ENCODE measurements at places on chromosomes 1 and 21. TPM values are rescaled to one million over a fixed set of nuclear protein-coding genes. Genes with fewer than 3 reads are reported as not detected.

DNA sequence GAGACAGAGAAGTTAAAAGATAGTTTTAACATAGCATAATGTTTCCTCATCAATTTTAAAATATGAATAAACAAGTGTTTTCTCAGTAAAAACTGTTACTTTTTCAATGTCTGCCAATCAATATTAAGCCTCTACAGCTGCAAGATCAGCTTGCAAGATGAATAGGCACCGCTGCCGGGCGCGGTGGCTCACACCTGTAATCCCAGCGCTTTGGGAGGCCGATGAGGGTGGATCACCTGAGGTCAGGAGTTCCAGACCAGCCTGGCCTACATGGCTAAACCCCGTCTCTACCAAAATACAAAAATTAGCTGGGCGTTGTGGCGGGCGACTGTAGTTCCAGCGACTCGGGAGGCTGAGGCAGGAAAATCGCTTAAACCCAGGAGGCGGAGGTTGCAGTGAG, 54.8 kb upstream of the SH3GLB1 start:
- DNase-seq, result no peak

The CELA2A gene
- polyA plus RNA-seq, result 0.30 TPM

DNA sequence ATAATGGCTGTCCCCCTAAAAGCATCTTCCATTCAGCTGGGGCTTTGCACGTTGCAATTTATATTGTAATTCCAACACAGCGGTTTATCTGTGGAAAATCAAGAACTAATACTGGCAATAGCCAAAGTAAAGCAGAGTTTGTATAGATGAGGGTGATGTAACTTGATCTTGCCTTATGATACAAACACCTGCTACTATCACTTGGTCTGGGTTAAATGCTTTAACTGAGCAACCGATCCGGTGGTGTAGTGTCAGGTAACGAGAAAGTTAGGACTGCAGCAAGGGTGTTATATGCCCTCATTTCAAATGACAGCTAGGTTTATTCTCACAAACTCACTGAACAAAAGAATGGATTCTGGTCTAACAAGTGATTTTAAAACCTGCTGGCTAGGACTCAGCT, 47.3 kb upstream of the PLPPR4 start:
- no peak for DNase-seq

DNA sequence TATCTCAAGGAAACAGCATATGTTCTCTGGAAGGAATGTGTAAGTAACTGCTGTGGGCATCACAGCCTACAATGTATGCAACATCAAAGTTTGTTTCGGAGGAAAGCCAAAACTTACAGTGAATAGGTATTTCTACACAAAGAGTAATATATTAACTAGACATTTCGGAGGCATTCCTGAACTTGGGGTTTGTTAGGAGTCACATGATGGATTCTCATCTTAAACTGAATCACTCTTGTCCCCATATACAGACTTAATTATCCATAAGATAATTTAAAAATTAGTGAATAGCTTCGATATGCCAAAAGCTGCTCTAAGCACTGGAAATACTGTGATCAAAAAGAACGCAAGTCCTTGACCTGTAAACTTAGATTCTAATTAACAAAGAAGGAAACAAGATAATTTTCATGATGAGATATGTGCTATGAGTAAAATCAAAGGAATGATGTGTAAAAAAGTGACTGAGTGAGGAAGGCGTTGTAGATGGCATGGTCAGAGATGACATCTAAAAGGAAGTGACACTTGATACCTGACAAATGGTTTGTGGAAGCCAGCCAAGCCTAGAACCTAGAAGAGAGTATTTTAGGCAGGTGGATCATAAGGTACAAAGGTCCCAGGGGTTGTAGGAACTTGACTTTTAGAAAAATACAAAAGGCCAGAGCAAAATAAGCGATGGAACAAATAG, 273.1 kb downstream of the MRPL39 start:
- DNase-seq, result no peak

- no peak for DNase-seq
Observed at GRCh38 chr1:19557609-19558051, 72.3 kb upstream of the CAPZB start.

The INAVA gene
- polyA plus RNA-seq, result 25.7 TPM

The FCN3 gene
- polyA plus RNA-seq, result 17.5 TPM

DNA sequence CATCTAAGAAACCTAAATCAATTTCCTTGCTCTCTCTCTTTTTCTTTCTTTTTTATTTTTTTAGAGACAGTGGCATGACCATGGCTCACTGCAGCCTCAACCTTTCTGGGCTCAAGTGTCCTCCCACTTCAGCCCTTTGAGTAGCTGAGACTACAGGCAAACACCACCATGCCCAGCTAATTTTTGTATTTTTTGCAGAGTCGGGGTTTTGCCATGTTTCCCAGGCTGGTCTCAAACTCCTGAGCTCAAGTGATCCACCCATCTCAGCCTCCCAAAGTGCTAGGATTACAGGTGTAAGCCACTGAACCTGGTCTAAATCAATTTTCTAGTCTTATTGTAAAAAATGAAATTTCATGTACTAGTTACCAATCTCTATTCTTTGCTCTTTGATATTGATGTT, 108.9 kb downstream of the LHX8 start:
- DNase-seq, result no peak

DNA sequence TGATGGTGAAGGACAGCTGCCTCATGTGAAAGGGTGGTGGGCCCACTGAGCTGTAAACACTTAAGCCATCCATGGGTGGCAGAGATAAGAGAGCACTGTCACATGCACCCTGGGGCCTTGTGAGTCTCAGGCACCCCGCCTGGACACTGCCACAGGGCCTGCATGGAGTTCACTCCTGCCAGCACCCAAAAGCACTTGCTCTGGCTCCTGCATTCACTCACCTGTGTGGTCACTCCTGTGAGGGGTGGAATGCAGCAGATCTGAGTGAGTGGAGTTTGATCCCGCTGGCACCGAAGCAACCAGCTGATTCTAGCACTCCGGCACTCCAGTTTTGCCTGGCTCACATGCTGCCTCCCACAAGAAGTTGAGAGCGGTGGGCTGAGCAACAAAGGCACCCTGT, 1142.1 kb upstream of the PRMT6 start:
- no peak for DNase-seq

- DNase-seq, result peak; percentile 73
Observed at GRCh38 chr1:156126043-156126629, 11.6 kb downstream of the LMNA start.

The CLDN17 gene
- not detected for polyA plus RNA-seq

The HPCAL4 gene
- 0.16 TPM for polyA plus RNA-seq

DNA sequence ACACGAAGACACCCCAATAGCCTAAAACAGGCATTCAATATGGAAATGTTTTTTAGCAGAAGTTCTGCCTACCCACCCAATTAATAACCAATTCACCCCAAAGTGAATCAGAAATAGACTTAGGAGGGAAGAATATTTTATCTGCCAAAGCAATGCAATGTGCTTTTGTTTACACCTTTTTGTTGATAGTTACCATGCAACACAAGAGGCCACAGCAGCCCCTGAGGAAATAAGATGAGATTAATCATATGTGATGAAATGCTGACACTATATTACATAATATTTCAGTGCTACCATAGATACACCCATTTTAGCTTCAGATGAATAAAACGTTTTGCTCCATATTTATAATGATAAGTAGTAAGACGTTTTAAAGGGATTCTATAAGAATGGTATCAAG, 60.9 kb upstream of the RGS2 start:
- no peak for DNase-seq

The TFF1 gene
- not detected for polyA plus RNA-seq

DNA sequence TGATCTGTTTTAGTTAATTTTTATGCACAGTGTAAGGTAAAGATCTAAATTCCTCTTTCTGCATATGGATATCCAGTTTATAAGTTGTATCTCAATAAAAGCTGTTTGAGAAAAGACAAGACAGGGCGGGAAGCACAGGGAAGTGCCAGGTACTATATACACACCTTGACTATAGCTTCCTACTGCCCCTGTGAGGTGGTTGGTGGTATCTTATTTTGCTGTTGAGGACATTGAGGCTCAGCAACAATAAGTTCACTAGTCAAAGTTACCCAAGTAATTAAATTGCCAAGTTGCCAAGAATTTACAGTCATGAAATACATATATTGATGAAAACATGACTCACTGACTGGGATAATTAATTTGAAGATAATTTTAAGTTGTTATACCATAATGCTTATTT, 109.1 kb downstream of the CD247 start:
- no peak for DNase-seq

The HSD3B1 gene
- 0.40 TPM for polyA plus RNA-seq

DNA sequence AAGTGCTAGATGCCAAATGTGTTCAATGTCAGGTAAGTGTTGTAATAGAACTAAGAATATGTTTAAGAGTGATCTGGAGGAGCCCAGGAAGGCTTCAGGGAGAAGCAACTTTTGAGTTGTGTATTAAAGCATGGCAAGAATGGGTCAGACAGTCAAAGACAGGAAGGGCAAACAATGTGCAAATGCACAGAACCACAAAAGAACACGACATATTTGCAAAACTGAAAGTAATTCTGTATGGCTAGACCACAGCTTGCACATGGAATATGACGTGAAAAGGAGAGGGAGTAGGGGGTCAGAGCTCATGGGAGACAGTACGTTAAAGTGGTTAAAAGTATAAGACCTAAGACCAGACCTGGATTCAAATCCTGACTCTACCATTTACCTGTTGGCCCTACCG, 7.1 kb upstream of the SORT1 start:
- no peak for DNase-seq

DNA sequence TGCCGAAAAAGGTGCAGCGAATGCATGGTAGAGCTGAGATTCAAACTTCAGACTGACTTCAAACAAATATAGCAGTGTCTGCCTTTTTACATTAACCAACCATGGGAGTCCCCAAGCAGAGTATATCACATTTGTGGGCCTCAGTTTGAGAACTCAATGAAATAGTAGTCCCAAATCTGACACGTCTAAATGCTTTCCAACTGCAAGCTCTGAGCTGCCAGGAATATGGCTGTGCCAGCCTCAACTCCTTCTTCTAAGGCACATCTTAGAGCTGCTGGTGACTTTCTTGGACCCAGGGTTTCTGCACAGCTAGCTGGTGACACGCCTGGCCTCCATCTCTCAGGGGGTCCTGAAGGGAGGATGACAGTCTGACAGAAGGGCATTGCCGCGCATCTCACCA, 78.8 kb upstream of the SLC2A1 start:
- no peak for DNase-seq

DNA sequence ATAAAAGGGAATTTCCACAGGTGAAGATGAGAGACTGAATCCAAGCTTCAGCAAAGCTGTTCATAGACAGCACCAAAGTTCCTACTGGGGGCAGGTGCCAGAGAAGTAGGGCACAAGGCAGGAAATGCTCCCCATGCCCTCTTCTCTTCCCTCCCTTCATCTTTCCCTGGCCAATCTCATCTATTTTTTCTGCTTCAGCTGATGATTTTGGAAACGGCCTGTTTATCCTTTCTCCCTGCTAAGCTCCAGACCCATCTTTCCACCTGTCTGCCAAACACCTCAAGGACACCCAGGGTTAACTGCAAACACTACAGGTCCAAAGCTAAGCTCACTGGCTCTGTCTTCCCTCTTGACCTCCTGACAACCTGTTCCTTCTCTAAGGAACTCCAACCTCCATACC, 18.1 kb downstream of the KCND3 start:
- DNase-seq, result no peak

DNA sequence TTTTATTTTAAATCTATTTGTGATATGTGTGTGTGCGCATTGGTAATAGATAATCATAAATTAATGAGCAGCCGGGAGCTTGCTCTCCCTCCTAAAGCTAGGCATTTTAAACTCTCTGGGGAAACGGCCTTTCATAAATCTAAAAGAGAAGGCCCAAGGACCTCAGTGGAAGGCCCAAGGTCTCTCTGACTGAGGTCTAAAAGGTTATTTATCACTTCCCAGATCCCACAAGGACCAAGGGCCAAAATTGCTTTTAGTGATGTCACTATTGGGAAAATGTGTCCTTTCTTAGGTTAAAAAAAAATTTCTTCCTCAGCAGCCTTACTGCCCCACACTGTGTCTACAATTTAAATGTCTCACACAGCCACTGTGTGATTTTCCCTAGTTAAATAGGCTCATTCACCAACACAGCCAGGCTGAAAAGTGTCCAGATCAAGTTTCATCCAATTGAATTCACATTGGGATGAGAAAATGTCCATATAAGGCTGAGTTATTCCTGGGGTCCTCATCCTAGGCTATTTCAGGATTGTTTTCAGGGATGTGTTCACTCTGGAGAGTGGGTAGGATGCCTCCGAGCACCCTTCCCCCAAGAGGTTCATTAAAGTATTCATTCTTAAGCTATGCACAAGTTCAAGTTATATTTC, 46.1 kb downstream of the SLC44A3 start:
- no peak for DNase-seq

- DNase-seq, result peak; percentile 54
Observed at GRCh38 chr1:77664939-77665516, 17.4 kb downstream of the ZZZ3 start.

The PYHIN1 gene
- 0.44 TPM for polyA plus RNA-seq

DNA sequence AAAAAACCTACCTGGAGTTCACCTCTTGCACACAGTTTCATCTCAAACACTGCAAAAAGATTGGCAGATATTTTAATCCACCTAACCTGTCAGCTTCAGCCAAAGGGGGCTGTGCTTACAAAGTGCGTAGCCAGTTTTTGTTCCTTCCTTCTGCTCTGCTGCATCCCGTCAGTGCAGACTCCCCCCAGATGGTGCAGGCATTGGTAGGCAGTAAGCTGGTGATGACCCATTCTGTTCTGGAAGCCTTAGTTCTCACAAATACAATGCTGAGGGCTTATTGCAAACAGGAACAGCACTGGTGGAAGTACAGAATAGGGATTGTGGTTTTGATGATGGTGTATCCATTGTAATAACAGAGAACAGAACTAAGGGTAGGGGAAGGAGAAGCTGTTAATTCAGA, 239.5 kb downstream of the RYR2 start:
- no peak for DNase-seq

DNA sequence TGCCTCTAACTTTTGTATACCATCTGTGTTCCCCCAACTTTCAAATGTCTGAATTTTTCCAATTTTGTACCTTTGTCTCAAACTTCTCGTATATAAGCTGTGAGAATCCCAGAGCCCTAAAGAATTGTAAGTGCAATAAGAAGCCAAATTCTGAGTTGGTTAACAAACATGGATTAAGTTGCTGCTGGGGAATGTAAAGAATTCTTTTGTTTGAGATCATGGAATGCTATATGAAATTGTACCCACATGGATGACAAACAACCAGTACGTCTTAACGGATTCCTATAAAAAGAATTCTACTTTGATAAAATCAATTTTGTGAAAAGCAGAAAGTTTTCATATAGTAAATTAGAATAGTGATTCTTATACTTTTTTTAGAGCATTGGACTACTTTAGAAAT, 72.4 kb upstream of the CYP2J2 start:
- no peak for DNase-seq

The OR2T2 gene
- not detected for polyA plus RNA-seq

The ACTL8 gene
- not detected for polyA plus RNA-seq

- no peak for DNase-seq
Observed at GRCh38 chr1:91555821-91556531, 55.3 kb downstream of the CDC7 start.

The METTL18 gene
- polyA plus RNA-seq, result 17.6 TPM

- no peak for DNase-seq
Observed at GRCh38 chr1:74324684-74325448, 89.7 kb downstream of the TNNI3K start.

- no peak for DNase-seq
Observed at GRCh38 chr1:14850563-14850962, 252.1 kb downstream of the KAZN start.

The C2CD4D gene
- 0.25 TPM for polyA plus RNA-seq

GRCh38 chr21:45178070-45178608, 103.8 kb downstream of the ADARB1 start:
- DNase-seq, result no peak

All from right lung (tissue), 10 donors.